Stimulated activated CD8-positive, alpha-beta memory T cell treated with anti-CD3 and anti-CD28 coated beads, Interleukin-4, amount 100 ng/mL, for 4 hours (primary cell): ENCODE measurements at places on chromosomes 7 and 10.
A peak's percentile ranks its signal among the peaks of the same experiment; 100 is the strongest.

DNA sequence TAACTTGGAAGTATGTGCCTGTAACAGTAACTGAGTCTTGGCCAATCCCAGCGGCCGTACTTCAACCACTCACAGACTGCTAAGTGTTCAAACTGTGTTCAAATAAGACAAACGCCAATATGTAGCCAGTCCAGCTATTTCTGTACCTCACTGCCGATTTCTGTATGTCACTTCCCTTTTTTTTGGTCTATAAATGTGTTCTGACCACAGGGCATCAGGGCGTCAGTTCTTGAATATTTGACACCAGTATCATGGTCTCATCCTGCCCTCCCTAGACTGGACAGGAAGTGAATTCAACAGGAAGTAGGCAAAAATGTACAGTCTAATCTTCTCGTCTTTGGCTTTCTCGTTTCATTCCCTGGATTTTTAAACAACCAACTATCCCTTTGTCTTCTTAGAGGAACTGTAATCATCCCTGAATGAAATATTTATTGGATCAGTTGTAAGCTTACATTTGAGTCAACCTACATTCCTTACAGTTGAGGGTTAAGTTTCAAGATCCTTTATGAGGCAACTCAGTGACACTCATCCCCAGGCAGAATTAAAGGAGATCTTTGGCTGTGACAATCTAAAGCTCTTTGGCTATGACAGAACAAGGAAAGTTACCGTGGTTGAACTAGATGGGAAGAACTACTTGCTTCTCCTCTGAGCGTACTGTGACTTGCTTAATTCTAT is 232.7 kb downstream of the NSUN6 start:
- no peak for DNase-seq

DNA sequence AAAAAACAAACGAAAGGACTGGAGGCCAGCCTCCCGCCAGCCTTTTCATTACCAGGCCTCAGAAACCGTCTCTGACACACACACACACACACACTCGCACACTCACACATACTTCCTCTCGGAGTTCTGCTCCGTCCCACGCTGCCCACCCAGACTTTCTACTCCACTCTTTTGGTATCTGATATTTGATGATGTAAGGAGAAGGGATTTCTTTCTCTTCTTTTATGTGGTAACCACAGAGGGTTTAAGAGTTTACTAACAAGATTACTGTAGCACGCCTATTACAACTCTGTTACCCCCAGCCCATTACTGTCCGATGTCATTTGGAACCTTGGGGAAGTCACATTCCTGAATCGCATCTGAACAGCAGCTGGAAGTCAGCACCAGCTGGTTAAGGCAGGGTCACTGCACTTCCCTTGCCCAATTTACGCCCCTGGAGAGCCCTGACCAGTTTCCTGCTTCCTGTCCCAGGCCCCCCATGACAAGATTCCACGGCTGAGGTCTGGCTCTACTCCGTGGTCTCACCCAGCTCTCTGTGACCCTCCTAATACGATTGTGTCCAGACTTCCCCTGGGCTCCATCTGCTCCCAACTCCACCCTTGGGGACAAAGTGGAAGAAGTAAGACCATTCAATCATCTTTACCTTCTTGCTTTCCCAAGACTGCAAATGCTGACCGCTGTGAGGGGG is 1.1 kb downstream of the DENND2A start:
- no peak for DNase-seq

GRCh38 chr7:139457153-139457946 is 26.1 kb downstream of the KLRG2 start:
- no peak for DNase-seq

DNA sequence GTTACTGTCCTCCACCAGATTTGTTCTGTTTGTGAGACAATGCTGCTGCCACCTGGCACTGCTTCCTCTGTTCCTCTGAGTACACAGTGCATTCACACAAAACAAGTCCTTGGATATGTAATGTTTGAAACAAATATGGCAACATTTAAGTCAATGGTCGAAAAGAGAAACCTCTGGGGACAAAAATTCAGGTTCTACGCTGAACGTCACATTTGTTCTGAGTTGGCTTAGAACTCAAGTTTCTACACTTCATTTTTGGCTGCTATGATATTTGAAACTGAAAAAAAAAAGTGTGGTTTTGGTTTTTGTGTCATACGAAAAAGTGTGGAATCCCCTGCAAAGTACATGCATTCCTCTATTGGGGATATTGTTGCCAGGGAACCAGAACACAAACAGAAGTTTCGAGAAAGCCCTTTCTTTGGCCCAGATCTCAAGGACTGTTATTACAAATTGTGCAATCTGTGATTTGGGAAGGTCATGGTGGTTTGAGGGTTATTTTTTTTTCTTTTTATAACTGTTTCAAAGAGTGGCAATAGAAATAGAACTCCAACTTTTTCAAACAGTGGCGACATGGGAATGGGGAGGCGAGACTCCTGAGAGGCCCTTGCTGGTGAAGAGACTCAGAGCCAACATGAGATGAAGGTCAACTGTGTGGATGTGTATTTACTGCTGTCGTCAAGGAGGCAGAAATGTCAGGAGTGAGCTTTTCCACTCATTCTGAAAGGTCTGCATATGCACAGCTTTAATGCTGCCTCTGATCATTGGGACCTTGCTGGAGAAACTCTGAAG is 127.5 kb downstream of the CUBN start:
- no peak for DNase-seq

DNA sequence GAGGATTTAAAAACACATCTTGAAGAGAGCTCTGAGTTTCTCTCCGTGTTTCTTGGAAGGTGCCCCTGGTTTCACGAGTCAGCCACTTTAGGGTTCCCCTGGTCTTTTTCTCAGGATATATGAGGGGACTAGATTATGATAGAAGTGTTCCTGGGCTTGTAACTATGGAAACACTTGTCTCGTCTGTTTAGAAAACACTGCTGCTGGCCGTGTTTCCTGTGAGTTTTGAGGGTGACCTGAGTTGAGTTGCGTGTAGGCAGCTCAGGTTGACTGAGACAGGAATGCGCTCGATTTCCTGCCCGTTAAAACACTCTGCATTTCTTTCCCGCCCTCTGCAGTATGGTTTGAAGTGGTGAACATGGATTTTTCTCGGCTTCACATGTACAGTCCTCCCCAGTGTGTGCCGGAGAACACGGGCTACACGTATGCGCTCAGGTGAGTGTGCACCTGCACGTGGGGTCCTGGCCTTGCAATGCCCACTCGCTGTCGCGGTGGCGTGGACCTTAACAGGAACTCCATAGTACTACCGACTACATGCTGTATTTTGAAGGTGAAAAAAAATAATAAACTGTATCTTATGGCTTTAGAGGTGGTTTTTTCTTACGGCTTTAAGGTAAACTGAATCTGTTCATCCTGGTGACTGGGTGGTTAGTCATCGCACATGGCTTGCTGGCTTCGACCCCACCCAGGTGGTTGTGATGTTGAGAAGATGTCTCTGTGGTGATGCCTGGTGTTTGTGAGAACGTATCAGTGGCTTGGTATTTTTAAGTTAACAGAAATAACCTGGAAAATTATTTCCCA is at the start of gene SUN1:
TSS of gene SUN1 (plus strand) at position 310 of the 801 bp plus-strand sequence. CDS start at position 359, 49 bp downstream.
- DNase-seq = peak; percentile 30

DNA sequence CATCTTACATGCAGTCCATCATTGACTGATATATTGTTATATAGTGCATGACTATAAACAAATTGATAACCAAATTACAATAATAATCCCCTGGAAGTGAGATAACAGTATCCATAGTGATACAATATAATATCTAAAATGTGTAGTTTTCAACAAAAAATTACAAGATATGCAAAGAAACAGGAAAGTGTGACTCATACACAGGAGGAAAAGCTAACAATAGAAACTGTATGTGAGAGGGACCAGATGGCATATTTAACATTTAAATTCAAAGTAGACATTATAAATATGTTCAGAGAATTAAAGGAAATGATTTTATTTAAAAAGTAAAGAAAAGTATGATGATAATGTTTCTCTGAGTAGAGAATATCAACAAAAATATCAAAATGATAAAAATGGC is 8.0 kb downstream of the OR9A2 start:
- DNase-seq = no peak

DNA sequence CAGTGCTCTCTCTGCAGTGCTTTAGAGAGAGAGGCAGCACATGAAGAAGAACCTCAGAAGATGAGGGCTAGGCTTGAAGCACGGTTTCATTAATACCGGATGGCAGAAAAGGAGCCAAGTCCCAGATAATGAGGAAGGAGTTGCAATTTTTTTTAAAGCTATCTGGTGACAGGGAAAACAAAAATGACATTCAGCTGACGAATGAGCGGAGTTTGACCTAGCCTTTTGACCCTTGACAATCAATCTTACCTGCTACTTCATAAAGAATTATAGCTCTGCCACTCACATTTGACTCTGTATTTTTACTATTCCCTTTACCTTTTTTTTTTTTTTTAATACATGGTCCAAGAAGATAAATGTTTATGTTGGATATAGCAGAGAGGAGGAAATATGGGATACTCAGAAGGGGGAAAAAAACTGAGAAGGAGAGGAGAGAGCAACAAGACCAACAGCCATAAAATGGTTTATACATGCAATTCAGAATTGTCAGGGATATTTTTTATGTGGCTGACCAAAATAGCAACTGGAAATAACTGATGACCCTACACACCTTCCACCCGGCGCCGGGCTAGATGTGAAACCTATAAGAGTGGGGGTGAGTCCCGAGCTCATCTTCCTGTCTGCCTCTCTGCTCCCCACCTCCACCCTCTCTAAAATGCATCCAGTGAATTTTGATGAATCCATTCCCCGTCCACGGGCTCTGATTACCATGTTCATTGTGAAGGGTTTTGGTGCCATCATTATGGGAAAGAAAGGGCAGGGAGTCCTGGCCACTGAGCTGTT is 274.4 kb upstream of the YAE1 start:
- no peak for DNase-seq

DNA sequence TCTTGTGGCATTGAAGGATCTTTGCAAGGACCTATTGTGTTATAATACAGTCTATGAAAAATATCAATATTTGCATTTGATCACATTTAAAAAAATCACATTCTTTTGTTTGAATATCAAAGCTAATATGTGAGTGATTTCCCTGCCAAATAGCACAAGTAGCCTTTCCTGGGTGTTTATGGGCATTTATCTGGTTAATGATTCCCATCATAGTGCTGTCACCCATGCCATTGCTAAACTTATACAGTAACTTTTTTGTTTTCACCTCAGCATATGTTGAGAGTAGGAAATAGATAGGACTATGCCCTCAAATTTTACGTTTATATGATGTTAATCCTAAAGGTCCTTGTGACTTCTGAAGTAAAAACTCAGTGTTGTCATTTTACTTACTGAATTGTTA is 136.9 kb downstream of the CFTR start:
- DNase-seq = no peak

DNA sequence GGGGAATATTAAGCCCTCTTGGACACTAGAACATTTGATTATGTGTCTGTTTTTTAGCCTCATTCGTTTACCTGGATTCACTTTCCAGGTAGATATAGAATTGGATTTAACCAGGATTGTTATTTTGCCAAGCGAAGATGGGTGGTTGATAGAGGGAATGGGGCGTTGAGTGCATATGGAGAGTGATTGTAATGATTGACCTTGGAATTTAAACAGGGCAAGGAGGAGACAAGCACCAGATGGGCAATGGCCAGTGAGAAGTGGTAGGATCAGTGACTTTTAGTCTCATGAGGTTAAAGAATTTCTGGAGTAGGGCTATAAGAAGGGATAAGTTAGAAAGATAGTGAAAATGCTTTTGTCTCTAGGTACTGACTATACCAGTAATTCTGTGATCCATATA is 211.2 kb upstream of the CSTF2T start:
- DNase-seq = no peak

DNA sequence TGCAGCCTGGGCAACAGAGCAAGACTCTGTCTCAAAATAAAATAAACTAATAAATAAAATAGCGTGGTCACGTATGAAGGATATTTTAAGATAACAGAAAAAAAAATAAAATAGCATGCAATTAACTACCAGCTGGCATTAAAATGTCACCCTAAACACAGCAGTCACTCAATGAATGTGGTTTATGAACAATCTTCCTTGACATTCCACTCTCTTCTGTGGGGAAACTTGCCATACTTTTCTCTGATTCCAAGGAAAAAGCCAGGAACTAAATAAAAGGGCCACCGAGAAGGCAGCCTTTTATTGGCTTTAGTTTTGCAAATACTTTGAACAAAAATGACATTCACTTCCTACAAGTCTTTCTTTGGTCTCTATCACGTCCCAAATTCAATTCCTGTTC is 266.6 kb downstream of the PARD3 start:
- no peak for DNase-seq

DNA sequence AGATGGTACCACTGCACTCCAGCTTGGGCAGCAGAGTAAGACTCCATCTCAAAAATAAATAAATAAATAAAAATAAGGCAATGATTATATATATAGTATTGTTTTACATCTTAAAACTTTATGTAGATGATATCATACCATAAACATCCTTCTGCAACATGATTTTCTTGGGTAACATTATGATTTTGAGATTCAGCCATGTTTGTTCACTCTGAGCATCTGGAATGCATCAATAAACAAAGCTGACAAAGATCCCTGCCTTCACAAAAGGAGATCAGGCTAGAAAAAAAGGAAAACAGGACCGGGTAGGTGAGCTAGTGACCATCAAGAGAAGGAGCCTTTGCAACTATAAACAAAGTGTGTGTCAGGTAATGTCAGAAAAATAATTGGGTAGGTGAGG is 31.9 kb upstream of the KAT6B start:
- DNase-seq = no peak

- no peak for DNase-seq
These were observed 156.8 kb upstream of the TNS3 start for GRCh38 chr7:47738563-47739166.

- no peak for DNase-seq
These were observed 10.1 kb downstream of the PDGFA start for GRCh38 chr7:509426-510130.

GRCh38 chr7:34011696-34012095 is 106.4 kb downstream of the BMPER start:
- no peak for DNase-seq

DNA sequence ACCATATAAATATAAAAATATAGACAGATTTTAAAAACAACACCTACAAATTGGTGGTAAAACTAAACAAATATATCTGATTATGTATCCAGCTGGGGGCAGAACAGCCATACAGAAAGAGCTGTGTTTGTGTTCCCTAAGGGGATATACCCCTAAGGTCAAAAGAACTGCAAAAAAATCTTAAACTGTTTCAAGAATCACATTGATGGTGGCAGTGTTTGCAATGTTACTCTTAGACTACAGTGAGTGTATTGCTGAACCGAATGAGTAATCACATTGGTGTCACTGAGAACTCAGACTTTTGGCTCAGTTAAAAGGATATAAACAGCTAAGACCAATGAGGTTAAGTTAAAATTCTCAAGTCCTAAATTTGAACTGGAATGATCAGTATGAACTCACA is 27.1 kb upstream of the PTPRN2 start:
- no peak for DNase-seq

DNA sequence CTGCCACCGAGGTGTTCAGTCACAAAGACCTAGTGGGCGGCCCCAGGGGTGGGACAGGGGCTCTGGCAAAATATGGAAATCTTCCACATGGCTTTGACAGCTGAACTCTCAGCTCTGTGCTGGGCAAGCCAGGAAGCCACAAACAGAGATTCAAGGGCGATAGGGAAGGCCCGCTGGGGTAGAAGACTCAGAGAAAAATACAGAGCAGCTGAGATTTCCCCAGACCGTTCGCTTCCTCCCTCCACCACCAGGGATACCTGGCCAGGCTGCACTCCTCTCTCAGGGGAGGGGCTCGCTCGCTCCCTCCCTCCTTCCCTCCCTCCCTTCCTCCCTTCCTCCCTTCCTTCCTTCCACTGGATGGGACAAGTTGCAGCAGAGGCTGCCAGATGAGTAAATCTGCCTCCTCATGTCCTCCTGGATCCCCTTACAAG is 260.5 kb downstream of the PRPF18 start:
- DNase-seq = no peak
